ENCODE measurements at places on chromosomes 1 and 21.

GRCh38 chr21:38712071-38712470 is 93.7 kb upstream of the ETS2 start:
- peak; percentile 7 for DNase-seq

- no peak for DNase-seq
Measured at GRCh38 chr1:19752083-19752696, 47.5 kb downstream of the TMCO4 start.

DNA sequence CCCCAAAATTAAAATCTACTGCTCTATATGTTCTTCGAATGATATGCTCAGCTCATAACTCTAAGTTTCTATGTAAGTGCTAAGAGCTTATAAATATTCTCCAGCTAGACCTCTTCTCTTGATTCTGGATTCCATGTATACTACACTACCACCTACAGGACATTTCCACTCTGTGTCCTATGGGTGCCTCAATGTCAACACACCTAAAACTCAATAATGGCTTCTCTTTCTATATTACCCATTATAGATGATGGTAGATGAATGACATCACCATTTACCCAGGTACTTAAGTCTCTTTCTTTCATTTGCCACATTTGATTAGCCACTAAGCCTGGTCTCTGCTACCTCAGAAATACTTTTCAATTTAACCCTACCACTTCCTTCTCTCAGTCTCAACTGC is 41.3 kb downstream of the TBX19 start:
- no peak for DNase-seq

- DNase-seq, result no peak
Measured at GRCh38 chr1:93715529-93716126, 34.0 kb upstream of the BCAR3 start.

- no peak for DNase-seq
Measured at GRCh38 chr21:39866093-39866492, 1.1 kb upstream of the PCP4 start.

GRCh38 chr1:214391873-214392645 is 111.1 kb downstream of the SMYD2 start:
- no peak for DNase-seq

- no peak for DNase-seq
Measured at GRCh38 chr1:224274970-224275626, 54.9 kb downstream of the NVL start.

DNA sequence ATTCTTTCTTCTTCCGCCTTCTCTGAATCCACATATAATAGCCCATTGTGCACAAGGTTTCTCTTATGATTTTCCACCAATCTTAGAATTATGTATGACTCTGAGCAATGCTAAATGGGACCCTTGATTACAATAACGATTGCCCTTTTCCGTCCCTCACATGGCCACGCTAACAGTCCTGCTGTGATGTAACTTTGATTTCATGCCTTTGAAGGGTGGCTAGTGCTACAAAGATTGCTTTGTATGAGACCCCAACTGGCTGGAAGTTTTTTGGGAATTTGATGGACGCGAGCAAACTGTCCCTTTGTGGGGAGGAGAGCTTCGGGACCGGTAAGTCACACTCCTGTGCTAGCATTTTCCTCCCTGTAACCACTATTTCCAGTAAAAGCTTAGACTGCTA is 45.3 kb downstream of the PGM1 start:
- DNase-seq, result no peak

DNA sequence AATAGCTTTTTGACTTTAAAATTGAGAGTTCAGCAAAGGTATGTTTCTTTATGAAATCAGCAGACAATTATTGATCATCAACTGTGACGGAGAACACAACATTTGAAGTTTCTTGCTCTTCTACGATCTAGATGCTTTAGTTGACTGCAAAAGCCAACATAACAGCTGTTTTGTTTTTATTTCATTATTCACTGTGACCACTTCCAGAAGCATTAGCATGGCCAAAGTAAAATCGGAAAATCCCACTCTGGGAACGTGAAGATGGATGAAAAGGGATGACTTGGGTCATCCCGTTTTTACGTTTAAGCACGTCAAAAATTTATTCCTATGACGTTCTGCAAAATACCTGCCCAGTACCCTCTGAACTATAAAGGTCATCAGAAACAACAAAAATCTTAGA is 833.0 kb upstream of the ADAMTS5 start:
- no peak for DNase-seq

DNA sequence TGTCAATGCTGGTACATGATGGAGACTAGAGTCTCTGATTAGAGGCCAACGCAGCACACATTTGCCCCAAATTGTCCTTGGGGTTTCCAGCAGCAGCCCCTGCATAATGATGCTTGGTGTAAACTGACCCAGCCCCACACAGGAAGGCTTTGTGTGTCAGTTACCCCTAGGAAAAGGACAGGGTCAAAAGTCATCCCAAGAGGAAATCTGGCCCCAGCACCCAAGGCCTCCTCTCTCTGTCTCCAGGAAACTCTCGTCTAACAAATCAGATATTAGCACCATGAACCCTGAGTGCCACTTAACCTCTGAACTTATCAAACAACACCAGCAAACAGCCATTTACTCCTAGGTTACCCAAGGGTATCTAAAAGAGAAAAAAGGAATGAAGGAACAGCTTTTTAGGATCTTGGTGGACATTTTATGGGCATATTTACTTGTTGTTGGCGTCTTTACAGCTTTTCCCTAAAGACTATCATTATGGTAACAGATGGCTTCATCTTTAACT is 84.5 kb downstream of the PSMG1 start:
- DNase-seq, result peak; percentile 18

DNA sequence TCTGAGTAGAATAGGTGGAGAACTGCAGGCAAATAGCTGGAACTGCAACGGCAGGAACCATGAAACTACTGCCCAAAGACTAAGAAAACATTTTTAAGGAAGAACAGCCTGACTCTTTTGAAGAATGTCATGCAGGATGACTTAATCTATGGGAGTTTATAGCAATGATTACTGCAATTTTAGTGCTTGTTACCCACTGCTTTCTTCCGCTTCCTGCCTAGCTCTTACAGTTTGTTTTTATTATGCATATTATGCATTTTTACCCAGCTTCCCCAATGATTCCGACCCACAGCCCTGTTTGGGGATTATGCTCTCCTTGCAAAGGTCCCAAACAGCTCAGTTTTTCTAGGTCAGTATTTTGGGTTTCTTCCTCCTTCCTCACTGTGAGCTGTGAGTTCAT is 71.2 kb downstream of the PCNX2 start:
- no peak for DNase-seq

DNA sequence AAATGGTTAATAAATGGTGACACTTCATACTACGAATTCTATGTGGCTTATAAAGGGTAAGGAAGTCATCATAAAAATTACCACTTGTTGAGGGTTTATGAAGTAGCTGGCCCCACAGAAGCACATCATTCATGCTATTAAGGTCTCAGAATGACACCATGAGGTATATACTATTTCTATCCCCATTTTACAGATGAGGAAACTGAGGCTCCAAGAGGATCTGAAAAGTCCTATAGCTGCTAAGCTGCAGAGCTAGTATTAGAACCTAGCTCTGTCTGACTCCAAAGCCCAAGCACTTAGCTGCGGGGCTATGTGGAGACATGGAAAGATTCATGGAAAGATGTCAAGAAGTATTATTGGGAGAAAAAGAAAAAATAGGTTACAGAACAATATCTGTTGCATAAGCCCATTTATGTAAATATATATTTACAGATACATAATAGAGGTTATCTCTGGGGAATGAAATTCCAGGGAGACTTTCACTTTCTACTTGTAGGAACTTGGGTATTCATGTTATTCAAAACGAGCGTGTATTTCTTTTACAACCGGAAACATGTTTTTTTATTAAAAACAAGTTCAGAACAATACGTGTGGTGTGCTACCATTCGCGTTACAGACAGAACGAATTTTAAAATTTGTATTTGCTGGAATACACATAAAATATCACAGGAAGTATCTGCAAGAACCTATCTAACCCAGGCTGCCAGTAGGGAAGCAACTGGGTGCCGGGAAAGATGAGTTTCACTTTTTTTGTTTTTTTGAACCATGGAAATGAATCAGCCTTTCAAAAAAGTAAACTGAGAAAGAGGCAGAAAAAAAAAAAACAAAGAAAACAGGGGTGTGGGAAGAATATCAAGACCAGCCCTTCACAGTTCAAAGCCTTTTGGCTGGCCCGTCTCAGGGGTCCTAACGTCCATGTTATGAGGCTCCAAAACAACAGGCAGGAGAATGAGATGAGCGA is 13.4 kb downstream of the SPOCD1 start:
- DNase-seq, result no peak

GRCh38 chr1:214393086-214393485 is 112.1 kb downstream of the SMYD2 start:
- DNase-seq, result no peak

- DNase-seq, result no peak
Measured at GRCh38 chr1:35269201-35269988, 886 bp downstream of the ZMYM4 start.

- no peak for DNase-seq
Measured at GRCh38 chr1:91685994-91686393, 185.3 kb downstream of the CDC7 start.

DNA sequence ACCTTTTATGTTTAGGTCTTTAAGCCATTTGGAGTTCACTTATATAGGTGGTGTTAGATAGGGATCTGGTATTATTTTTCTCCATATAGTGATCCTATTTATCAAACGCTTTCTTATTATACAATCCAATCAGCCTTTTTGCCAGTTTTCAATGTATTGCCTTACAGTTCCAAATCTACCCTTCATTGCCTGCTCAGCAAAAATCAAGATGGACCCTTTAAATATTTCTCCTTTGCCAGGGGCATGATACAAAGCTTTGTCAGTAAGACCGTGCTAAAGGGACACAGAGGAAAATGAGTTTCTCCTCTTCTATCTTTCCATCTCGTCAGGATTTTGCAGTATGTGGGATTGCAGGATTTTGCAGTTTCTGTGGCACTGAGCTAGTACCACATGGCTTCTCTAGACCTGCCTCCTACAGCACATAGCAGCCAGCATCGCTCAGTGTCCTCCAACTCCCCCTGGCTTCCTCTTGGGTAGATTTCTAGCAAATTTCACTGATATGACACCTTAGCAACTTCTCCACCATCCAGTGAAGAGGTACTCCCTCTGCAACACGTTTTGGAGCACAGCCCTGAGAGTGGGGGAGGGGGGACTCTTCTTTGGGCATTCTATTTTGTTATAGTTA is 22.5 kb upstream of the CAP1 start:
- DNase-seq, result no peak

DNA sequence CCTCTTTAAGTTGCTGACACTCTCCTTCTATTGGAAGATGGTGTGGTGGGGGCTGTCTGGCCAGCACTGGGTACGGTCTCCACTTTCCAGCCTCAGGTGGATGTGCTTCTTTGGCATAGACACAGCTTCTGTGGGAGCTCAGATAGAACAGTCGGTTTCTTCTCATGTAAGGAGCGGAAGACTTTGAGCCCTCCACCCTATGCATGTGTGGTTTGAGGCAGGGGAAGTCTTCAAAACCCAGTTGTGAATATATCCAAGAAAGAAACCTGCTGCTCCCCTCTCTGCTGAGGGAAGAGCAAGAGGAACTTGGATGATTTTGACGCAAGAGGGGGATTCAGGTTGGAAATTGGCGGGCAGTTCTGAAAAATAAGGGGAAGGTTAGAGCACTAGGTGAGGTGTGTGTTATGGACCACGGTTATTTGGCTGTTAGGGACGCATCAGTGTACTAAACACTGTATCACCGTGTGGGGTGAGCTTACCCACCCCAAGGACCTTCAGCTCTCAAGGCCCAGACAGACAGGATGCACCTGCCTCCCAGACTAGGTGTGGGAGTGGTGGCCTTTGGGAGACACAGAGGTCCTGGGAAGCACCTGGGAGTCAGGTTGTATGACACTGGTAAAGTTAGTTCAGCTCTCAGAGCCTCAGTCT is 36.2 kb downstream of the IL6R start:
- no peak for DNase-seq

DNA sequence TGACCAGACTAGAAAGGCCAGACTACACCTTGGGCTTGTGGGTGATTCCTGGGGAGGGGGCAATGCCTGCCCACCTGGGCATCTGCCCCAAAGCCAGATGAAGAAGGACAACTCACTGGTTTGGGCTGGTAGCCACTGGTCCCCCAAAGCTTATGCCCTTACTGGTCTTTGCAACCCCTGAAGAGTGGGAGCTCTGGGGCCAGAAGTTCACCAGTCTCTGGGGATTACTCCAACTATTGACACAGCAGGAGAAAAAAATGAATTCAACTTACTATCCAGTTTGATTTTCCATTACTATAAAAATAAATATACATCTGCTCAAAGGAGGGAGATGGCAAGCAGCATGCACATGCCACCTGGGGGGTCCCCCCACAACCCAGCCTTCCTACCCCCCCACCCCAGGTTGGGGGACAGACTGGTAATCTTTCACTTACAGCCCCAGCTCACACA is 2.6 kb downstream of the AHDC1 start:
- DNase-seq, result no peak

DNA sequence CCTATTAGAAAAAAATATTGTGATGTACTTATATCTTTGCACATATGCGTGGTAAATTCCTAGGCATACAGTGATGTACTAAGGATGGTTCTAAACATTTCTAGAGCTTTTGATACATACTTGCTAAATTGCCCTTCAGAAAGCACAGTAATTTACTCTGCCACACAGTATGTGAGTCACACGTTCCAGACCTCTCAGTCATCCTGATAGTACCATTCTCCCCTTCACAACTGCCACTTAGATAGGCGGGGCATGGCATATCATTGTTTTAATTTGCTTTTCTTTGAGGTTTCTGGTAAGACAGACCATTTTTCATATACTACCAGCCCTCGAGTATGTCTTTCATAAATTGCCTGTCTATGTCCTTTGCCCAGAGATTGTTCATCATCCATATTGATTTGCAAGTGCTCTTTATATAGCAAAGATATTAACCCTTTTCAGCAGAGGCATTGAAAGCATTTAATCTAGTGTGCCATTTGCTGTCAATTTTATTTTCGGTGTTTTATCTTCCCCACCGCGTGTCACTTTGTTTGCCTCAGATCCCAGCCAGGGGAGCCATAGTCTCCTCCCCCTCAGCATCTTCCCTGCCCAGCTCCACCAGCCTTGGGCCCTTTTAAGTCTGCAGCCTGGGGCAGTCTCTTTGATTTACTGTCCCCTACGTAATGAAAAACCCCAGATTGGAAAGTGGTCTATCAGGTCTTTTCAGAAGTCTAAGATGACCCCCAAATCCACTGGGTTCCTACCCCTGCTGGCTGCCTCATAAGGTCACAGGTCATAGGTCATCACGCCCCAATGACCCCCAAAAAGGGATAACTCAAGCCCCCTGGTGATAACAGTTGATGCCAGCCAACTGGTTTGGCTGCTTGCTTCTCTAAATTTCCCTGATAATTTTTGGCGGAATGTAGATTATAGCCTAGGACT is 11.8 kb upstream of the PAX7 start:
- DNase-seq, result no peak

- DNase-seq, result no peak
Measured at GRCh38 chr1:117363571-117364048, 3.6 kb upstream of the MAN1A2 start.

DNA sequence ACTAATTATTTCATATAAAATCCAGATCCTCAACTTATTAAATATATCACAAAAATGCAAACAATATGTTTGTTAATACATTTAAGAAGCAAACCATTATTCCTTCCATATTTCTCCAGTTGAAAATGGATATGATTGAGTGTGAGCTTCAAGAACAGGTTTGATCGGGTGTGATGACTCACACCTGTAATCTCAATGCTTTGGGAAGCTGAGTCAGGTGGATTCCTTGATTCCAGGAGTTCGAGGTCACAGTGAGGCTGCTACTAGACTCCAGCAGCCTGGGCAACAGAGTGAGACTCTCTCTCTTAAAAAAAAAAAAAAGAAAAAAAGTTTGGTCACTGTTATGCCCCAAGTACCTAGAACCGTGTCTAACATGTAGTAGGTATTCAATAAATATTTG is 42.9 kb upstream of the RRP15 start:
- DNase-seq, result no peak

- no peak for DNase-seq
Measured at GRCh38 chr21:32350981-32351380, 41.8 kb downstream of the URB1 start.

All from neural crest cell (in vitro differentiated cells).